T-helper 9 cell (primary cell): ENCODE measurements at places on chromosomes 16 and 17.

GRCh38 chr16:54341892-54342776 lies 55.5 kb upstream of the IRX3 start:
- DNase-seq = no peak

DNA sequence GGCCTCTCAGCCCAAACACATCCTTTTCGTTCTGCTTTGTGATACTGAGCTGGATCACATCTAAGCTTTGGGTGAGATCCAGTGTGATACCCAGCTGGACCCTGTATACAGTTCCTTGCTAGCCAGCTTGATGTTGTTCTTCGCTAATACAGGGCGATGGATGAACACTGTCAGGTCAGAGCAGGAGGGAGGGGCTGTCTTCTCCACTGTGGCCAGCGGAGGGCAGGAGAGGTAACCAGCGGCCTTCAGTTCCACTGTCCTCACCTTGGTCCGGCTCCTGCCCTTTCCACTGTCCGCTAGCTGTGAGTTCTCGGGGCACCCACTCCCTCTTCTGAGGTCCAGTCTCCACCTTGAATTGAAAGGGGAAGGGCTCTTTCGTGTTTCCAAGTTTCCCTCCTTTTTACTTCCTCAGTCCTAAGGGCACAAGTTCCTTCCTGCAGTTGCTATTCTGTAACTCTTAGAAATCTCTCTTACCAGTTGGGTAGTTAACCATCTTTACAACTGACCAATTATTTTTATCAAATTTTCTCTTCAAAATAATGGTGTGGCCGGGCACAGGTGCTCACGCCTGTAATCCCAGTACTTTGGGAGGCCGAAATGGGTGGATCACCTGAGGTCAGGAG lies 3.0 kb upstream of the ZNF213 start:
- DNase-seq = no peak

DNA sequence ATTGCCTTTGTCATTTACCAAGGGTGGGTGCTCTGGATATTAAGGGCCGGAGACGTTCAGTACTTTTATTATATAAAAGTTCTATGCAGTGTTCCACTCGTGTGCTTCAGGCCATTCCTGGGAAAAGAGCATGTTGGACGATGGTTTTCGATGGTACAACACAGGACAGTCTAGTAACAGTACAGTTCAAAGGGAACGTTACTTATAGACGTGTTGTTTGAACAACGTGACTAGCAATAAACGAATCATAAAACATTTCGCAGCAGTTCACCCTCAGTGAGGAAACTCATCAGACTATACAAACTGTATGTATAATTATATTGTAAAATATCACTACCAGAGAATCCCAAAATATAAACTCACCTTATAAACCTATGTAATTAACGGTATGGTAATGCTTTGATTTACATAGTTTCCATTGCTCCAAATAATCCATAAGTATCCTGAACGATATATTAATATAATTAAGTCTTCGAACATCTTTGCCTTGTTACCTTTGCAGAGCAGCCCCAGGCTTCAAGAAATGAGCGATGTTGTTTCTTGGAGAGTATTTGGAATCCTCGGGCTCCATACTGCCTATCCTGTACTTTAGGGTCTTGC lies 589 bp downstream of the NMT1 start:
- no peak for DNase-seq

DNA sequence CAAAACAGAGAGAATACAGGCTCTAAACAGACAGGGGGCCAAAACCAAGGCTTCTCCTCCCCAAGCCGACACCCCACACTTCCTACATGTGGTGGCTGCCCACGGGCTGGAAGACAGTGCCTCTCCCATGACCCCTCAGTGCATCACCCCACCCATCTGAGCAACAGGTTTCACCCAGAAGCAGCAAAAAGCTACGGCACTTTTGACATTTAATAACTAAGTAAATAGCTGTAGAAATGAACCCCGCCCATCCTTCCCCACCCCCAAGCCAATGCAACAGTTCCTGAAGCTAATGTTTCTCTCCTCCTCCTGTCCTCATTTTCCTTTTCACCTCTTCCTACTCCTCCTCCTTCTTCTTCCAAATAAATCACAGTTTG lies 9.9 kb upstream of the SOX9 start:
- no peak for DNase-seq

DNA sequence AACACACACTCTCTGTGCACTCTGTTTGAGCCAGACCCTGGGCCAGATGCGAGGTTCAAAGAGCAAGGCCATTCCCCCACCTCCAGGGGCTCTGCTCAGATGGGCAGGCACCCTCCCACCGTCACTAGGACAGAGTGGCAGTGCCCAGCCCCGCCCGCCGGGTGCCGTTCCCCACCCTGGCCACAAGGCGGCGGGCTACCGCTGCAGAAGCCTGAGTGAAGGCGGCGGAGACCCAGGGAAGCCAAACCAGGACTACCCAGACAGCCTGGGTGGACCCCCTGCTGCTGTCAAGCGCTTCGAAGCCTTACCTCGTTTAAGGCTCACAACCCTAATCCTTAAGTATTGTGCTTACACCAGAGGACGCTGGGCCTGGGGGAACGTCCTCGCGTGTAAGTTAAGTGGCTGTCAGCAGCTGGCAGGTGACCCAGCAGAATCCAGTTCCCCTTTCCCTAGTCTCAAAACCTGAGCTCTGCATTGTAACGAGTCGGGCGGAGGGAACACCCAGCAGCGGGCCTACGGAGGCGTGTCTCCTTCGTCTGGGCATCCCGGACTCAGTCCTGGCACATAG lies 4.5 kb downstream of the ARHGAP27 start:
- peak; percentile 77 for DNase-seq

GRCh38 chr16:29893553-29893952 lies 5.8 kb downstream of the SEZ6L2 start:
- no peak for DNase-seq

- no peak for DNase-seq
These were observed 114.0 kb upstream of the GOT2 start for GRCh38 chr16:58847902-58848661.
